ENCODE measurements at places on chromosomes 13 and 19.

DNA sequence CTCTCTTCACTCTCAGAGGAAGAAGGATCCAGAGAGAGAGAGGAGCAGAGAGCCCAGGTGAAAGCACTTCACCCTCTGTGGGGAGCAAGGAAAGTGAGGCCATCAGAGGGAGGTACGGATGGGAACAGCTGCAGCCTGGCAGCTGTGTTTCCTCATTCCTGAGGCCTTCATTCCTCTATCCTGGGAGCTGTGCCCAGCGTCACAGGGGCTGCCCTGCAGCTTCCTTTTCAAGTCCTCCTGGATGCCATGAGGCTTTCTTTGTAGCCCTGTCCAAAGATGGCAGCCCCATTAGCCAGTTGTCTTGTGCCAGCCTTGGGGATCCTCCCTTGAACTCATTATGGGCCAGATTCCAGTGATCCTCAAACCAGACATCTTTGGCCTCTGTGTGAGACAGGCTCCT is 76.8 kb upstream of the PCDH8 start:
- DNase-seq, result no peak

DNA sequence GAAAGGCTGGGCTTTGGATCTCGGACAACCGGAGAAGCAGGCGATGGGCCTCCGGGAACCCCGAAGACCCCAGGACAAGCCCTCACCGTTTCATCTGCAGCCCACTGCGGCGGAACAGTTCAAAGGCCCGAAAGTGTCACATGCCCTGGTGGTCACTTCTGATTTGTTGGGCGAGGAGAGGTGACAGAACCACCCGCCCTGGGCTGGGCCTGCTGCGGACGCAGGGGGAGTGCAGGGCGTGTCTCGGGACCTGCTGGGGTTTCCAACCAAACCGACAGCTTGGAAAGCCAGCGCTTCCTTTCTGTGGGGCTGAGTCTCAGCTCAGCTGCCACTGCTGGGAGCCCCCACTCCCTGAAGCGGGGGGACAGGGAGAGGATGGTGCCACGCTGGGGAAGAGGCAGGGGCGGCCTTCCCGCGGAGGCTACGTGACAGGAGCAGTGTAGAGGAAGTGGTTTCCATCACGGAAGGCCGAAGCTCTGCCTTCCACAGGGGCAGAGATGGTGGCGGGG is 22.8 kb upstream of the ZBTB7A start:
- peak; percentile 71 for DNase-seq

DNA sequence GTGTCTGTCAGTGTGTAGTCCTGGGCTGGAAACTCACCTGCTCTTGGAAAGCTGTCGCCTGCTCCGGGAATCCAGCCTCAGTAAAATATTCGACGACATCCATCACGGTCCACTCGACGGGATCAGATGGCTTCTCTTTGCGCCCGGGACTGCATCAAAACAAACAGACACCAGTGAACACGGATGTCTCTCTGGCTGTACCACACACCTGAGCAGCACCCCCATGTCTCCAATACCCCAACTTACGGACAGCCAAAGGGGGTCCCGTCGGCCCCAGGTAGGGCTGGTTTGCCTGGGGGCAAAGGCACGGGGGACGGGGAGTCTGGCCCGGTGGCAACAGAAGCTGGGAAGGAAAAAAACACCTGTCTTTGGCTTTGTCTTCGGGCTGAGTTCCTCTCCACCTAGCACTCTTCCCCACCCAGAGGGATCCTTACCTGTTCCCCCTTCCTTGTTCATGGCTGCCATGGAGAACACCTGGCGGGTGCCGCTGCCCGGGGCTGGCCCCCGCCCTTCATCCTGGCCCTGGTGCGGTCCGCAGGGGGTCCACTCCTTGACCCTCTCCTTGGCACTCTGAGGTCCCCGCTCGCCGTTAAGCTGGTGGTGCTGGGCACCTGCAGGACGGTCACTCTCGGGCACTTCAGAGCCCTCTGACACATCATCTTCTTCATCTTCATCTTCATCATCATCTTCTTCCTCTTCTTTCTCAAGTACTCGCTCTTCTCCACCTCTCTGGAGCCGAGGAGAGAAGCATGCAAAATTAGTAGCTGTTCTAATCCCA is 1.7 kb downstream of the SAMD1 start:
- no peak for DNase-seq

- DNase-seq, result no peak
Observed at GRCh38 chr13:96994858-96995243, 575 bp upstream of the OXGR1 start.

DNA sequence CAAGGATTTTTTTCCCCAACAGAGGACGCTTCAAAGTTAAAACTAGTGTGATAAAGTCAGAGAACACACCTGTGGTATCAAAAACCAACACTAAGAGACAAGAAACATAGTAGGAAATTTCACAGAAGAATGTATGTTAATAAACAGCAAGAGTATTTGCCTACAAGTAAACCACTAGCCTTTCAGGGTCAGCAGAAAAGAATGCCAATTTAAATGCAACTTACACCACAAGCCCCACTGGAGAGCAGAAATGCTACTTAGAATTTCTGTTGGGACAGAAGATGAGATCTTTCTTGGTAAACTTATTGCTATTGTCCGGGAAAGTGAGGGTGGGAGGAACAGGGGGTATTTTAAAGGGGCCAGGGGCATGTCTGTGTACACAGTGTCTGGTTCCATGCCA is 68.6 kb downstream of the STK24 start:
- no peak for DNase-seq

GRCh38 chr13:42836930-42837690 is 55.7 kb downstream of the FAM216B start:
- no peak for DNase-seq

- no peak for DNase-seq
Observed at GRCh38 chr13:22169473-22169872, 498.6 kb downstream of the FGF9 start.

GRCh38 chr19:5575590-5575989 is 7.8 kb upstream of the TINCR start:
- DNase-seq, result no peak

DNA sequence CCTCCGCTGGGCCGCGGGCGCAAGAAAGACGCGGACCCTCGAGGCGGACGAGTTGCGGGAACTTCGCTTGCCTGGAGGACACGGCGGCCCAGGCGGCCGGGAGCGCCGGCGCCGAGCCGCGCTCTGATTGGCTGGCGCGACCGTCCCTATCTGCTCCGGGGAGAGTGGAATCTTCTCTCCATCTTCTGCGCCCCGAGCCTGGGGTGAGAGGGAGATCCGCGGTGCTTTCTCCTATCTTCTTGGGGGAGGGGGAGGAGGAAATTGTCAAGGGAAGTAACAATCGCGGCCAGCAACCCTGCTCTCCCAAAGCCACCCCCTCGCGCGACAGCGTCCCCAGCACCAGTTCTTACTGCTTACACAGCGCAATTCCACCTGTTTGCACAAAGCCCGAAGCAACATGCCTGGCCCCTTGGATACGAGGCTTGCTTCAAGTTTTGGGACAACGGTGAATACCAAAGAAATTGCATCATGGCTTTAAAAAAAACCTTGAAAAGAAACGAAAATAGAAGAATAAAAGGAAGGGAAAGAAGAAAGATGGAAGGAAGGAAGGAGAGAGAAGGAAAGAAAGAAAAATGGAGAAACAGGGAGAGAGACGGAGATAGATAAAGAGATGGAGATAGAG is 4.8 kb downstream of the SOX21 start:
- DNase-seq, result no peak

DNA sequence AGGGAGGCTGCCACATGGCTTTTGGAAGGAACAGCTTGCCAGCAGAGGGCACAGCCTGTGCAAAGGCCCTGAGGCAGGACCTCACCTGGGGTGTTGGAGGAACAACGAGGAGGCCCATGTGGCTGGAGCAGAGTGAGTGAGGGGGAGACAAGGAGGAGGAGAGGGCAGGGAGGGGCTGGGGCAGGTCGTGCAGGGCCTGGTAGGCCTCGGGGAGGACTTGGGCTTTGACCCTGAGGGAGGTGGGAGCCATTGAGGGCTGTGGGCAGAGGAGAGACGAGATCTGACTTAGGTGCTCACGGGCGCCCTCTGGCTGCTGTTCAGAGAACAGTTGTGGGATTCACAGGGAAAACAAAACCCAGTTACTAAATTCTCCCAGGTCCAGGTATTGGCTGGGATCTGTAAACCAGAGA is 25.2 kb downstream of the ZNRF4 start:
- DNase-seq, result peak; percentile 49

DNA sequence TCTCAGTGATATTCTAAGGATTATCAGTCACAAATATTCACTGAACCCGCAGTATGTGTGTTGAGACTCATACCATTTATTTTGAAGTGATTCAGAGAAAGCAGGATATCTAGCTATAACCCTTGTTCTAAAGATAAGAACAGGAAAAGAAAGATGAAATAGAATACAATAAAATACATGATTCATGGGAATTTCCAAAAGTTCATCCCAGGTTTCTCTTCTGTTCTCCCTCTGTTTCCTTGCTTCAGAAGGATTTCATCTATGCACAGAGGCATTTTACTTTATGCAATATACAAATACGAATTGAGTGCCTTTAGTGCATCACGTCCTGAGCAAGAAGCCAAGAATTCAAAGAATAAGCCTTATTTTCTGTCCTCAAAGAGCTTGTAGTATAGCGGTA is 274.4 kb upstream of the GPC6 start:
- DNase-seq, result no peak

- no peak for DNase-seq
Observed at GRCh38 chr13:53068585-53069520, 40.2 kb downstream of the OLFM4 start.
